Thoracic aorta (tissue), 2 donors: ENCODE measurements at places on chromosomes 6 and 20.

DNA sequence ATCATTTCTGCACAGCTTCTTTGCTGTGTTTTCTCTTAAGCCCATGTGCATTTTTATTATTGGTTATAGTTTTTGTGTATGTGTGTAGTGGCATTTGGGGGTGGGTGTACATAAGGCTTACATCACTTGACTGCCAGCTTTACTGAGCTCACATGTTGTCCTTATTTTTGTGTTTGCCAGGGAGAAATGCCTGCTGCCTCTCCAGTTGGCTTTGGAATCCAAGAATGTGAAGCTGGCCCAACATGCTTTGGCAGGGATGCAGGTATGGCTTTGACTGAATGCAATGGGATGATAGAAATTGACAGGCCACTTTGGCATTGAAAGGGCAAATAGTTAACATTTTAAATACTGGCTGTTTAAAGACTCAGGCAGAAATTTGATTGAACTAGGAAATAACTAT lies 11.4 kb downstream of the PBOV1 start:
- no peak for DNase-seq

DNA sequence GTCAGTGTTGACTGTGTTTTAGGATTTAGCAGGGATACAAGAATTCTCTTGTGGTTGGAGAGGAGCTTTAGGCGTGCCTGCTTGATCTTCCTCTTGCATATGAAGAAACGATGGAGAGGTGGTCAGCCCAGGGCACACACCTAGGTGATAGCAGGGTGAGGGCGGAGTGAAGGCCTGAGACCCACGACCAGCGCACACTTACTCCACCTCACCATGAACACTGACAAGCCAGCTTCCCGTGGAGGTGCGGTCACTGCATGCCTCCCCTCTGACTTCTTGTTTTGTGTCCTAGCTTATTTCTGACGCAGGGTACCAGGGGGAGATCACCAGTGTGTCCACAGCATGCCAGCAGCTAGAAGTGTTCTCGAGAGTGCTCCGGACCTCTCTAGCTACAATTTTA lies 8.1 kb downstream of the NELFCD start:
- DNase-seq: no peak

DNA sequence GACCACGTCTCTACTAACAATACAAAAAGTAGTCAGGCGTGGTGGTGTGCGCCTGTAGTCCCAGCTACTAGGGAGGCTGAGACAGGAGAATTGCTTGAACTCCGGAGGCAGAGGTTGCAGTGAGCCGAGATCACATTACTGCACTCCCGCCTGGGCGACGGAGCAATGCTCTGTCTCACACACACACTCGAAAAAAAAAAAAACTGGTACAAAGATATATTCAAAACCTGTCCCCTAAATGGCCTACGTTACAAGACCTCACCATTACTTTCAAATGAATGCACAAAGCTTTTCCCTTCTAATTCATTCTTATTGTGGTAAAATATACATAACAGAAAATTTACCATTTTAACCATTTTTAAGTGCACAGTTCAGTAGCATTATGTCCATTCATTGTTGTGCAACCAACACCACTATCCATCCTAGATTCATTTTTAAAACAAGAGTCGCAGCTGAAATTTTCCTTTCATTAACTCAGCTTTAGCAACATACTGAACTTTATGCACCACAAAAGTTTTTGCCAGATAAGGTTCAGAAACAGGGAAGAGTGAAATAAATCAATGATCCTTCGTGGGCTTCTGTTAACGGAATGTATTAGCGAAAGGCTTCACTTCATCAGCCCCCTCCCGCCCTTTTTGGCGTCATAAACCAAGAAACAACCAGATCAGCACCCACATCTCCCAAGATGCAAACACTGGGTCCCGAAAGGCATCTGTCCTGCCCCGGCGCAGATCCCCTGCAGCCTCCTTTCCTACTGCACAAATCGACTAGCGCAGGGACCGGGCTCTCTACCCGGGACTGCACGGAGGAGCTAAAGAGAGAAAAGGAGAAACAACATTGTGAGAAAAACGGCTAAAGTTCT lies 825 bp upstream of the FAM135A start:
- peak; percentile 4 for DNase-seq

GRCh38 chr6:39945626-39946025 lies 11.4 kb upstream of the MOCS1 start:
- no peak for DNase-seq

DNA sequence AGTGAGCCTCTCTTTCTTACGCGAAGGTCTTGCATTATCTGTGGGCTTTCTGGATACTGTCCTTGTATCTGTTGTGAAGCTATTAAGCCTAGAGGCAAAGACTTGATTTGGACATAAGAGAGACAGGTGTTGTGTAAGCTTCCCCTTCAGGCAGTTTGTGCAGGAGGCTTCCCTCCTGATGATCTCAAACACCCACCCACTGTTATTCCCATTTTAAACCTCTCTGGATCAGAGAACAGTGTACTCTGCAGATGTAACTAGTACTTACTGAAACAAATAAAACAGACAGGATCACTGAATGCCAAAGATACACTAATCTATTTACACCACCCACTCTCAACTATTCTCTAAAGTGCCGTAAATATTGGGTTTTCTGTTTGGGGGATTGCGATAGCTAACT lies 113.8 kb upstream of the RAB32 start:
- DNase-seq: no peak

- no peak for DNase-seq
Observed at GRCh38 chr6:118780668-118781067, 113.3 kb upstream of the ASF1A start.

DNA sequence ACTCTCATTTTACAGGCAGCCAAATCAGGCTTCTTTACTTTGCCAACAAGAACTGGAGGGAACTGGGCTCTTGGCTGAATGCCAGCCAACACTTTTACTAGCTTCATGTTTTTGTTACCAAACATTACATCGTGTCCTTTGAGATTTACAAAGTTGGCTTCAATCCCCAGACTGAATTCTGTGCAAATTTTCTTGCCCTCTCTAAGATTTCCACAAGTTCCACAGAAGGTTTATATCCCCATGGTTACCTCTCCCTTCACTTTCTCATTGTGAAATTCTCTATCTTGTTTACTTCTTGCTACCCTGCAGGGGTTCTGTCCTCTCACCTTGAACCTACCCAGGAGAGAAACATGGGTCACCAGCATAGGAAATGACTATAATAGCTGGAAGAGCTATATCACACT lies 37.6 kb upstream of the PLCB1 start:
- peak; percentile 38 for DNase-seq
